ENCODE measurements at places on chromosomes 11 and 22.

DNA sequence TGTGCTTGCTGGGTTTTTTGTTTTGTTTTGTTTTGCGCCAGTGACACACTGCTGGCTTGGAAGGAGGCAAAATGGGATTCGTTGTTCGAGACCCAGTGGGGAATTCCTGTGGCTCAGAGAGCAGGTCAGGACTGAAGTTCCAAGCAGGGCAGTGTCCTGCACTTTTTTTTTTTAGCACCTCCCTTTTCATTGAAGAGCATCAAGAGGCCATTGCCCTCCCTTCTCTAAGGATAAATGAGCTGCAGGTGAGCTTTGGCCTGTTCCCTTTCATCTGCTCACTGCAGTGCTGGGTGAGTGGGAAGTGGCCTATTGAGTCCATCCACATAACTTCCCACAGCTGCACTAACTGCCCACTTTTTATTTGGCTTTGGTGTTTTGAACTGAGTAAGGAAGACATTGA lies 87.8 kb downstream of the ARHGAP42 start:
- no peak for DNase-seq

GRCh38 chr11:57680552-57680874 lies 12.6 kb downstream of the ZDHHC5 start:
- no peak for DNase-seq

DNA sequence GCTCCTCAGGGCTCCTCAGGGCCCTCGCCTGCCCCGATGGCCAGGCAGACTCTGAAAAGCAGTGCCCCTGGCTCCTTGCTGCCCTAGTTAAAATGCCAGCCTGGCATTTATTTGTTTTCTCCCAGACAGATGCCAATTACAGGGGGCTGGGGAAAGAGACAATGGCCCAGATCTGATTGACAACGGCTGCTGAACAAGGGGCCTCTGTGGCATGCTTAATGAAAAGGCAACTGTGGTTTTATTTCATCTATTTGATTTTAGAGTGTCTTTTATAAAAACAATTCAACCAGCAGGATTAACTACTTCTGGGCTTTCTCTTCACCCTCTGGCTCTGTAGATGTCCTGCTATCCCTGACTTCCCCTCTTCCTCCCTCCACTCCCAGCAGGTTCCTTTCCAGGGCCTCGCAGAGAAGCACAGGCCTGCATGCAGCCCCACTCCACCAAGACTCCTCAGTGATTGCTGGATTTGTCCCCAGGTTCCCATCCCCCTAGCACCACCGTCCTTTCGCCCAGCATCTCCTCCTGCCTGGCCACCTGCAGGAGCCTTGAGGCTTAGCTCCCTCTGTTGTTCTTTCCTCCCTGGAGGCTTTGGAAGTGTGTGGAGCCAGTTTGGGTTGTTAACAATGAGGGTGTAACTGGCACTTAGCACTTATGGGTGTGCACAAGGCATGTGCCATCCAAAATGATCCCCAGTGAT lies 171.1 kb downstream of the TENM4 start:
- no peak for DNase-seq

DNA sequence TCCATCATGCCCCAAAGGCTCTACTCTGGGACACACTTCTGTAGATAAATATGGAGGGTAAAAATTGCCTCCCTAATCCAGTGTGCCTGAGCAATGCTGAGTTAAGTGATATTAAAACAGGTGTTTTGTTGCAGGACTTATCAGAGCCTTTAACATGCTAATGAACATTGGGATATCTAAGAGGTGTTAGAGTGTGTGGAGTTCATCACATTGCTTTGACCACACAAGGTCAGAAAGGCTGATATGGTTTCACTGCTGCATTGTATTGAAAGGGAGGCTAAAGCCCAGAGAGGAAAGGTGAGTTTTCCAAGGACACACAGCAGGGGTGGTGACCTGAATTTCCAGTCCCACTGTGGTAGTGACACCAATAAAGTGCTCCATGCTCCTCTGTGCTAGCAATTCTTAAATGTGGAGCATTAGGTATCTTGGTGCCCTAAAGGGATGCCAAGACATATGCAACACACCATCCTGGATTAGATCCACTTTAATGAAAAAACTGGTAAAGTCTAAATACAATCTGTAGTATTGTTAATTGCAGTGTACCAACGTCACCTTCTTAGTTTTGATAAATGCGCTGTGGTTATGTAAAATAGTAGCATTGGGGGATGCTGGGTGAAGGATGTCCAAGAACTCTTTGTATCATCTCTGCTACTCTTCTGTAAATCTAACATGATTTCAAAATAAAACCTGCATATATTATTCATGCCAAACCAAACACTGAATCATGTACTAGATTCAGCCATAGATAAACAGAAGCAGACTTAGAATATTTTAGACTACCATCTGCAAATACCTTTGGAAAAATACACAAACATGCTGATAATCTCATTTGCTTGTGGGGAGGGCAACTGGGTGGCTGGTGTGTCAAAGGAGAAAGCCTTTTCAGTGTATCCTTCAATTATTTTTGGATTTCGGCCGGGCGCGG lies 45.8 kb downstream of the MIAT start:
- DNase-seq, result no peak

DNA sequence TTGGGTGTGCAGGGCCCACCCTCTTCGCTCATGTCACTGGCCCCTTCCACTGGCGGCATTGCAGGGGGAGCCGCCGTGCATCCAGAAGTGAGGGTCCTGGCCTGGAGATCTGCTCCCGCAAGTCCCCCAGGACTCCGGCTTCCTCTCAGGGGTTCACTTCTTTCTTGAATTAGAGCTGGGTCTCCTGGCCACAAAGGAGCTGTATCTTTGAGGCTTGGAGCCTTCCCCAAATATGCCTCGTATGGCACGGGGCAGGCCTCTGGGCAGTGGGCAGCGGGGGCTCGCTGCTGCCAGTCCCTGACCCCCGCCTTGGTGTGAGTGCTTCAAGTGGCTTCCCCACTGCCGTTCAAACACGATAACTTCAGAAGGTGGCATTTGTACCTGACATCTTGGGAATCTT lies 7.4 kb upstream of the IFITM3 start:
- no peak for DNase-seq

GRCh38 chr11:126345759-126346585 lies 9.5 kb upstream of the ST3GAL4 start:
- no peak for DNase-seq

- DNase-seq, result peak; percentile 19
Observed at GRCh38 chr11:57224537-57224936, 12.5 kb downstream of the APLNR start.

- no peak for DNase-seq
Observed at GRCh38 chr11:15671216-15671615, 556.5 kb downstream of the INSC start.

Data from H54 (cell line).